D341Med (cell line): ENCODE measurements at places on chromosomes 13 and 19.

DNA sequence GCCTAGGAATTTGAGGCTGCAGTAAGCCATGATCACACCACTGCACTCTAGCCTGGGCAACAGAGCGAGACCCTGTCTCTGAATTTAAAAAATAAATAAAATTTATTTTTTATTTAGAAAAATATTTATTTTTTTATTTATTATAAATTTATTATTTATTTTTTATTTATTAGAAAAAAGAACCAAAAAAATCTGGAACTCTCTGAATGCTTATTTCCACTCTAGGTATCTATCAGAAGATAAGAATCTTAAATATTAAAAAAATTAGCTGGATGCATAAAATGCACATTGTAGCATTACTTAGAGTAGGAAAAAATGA lies 82.8 kb downstream of the CDADC1 start:
- no peak for DNase-seq

GRCh38 chr19:7655581-7655980 lies 13.3 kb upstream of the RETN start:
- DNase-seq = no peak

DNA sequence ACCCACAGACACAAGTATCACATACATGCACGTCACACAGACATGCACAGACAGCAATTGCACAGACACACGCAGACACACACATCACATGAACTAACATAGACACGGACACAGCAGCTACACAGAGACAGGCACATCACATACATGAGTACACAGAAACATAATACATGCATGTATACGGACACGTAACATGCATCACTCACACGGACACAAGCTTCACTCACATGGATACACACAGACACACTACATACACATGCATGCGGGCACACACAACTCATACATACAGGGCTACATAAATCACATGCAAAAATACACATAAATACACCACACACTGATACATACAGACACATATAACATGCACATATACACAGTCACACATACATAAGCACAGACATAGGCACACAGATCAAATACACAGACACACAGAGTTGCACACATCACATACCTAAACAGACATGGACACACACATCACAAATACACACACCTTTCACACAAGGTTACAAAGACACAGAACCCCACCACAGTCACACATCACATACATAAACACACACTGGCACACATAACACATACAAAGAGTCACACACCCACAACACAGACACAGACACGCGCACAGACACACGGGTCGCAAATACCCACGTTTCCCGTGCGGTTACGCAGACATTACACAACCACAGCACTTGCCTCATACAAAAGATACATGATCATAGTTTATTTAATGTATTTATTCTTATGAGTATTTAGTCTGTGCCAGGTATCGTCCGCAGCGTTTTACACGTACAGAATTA lies 1.1 kb upstream of the LMTK3 start:
- DNase-seq = no peak

GRCh38 chr13:22447132-22447886 lies 733.5 kb upstream of the SGCG start:
- no peak for DNase-seq

GRCh38 chr19:13993590-13994300 lies 12.4 kb downstream of the RFX1 start:
- peak; percentile 82 for DNase-seq

GRCh38 chr19:990119-990571 lies 6.0 kb downstream of the WDR18 start:
- no peak for DNase-seq

DNA sequence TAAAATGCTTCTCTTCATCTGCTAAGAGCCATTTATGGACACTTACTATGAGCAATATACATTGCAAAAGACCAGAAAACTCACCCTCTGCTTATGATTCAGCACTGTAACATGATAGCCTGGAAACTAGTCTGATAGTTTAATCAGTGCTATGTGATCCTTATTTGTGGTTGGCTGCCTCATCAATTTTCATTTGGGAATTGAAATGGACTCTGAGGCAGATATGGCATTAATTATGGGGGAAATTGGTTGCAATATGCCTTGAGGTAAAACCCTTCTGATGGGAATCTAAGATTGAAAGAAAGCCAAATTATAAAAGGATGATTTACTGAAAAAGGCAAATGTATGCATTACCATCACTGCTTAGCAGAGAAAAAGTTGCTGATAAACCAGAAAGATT lies 33.5 kb downstream of the FAM216B start:
- no peak for DNase-seq

DNA sequence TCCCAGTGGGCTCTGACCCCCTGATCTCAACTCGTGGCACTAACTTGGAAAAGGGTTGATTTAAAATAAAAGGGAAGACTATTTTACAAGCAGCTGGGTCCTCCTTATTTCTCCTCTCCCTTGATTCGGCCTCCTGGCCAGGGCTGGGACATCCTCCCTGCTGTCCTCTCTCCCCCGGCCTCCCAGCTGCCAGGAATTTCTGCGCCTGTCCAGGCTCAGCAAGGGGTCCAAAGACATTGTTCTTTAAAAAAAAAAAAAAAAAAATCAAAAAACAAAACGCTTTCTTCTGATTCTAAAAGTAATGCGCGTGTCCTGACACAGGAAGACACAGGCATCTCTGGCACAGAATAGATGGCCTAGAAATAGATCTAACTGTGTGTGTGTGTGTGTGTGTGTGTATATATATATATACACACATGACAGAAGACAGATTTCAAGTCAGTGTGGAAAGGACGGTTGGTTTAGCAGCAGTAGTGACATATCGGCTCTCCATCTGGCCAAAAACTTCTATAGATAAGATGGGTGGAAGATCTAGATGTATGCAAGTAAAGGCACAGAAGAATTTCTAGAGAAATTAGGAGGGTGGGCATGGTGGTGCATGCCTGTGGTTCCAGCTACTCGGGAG lies 12.3 kb upstream of the LENG8 start:
- DNase-seq = no peak

- no peak for DNase-seq
These were observed 4.6 kb downstream of the FRY start for GRCh38 chr13:32036126-32036695.

DNA sequence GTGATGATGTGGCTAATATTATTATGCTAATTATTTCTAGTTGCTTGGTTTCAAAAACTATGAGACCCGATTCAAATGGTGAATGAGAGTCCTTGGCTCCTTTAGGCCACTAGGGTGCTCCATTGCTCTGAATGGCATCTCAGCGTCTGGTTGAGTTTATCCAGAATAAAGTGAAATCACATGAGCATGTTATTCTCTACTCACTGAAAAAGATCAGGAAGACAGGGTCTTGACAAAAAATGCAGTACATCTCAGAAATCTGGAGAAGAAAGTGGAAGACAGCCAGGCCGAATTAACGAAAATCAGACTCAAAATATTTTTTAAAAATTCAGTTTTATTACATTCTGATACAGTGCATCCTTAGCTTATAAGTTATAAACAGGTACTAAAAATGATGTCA lies 516.2 kb downstream of the MYO16 start:
- peak; percentile 45 for DNase-seq

- peak; percentile 79 for DNase-seq
These were observed 53.2 kb downstream of the GPR12 start for GRCh38 chr13:26707122-26708006.

DNA sequence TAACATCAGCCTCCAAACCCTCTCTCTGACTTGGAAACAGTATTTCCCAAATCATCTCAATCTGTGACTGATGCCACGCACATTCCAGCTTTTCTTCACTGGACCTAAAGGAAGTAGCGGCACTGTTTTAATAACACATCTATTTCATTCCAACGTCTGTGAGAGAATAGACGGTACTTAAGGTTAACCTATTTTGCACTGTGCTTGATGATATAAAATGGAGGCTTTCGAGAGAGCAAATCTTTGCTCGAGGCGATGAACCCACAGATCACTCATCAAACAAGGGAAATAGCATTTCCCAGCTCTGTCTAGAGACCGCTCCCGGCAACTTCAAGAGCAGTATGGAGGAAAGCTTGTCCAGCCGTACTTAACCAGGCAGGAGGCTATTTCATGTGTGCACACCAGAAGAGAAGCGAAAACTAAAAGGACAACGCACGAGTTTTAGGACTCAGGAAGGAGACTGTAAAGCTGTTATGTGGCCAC lies 2.9 kb downstream of the UBL3 start:
- no peak for DNase-seq

DNA sequence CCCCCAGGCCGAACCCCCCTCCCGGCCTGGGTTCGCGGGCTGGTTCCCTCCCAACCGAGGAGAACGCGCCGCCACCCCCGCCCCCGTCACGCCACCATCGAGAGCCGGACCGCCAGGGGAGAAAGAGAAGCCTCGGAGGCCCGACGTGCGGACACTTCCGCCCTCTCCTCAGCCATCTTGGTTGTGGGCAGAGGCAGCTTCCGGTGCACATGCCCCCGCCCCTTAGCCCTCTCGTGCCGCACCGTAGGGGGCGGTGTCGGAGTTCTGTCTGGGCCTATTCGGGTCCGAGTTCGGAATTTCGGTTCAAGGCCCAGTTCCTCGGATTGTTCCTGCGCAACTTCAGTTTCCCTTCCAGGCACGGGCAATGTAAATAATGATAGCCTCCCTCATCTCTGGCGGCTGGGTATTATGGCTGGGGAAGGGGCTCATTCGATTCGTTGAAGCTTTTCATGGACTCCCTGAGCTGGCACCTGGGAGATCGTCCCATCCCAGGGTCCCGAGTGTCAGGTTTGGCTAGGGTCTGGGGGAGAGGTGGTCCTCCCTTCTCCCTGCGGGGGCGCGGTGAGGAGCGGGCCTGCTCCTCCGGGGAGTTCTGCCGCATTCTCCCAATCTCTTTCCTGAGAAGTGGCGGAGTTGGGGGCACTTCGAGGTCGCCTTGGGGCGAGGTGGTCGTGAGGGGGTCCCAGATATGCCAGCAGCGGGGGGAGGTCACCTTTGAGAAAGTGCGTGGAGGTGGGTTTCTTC lies at the start of the genes IER2 and STX10:
Gene IER2, plus strand, starts transcription at position 225 of the 744 bp plus-strand sequence. CDS start 2,776 bp downstream, outside the sequence.
Gene STX10, minus strand, starts transcription at position 189 of the 744 bp plus-strand sequence. CDS start 202 bp downstream, outside the sequence.
- DNase-seq = peak; percentile 89

DNA sequence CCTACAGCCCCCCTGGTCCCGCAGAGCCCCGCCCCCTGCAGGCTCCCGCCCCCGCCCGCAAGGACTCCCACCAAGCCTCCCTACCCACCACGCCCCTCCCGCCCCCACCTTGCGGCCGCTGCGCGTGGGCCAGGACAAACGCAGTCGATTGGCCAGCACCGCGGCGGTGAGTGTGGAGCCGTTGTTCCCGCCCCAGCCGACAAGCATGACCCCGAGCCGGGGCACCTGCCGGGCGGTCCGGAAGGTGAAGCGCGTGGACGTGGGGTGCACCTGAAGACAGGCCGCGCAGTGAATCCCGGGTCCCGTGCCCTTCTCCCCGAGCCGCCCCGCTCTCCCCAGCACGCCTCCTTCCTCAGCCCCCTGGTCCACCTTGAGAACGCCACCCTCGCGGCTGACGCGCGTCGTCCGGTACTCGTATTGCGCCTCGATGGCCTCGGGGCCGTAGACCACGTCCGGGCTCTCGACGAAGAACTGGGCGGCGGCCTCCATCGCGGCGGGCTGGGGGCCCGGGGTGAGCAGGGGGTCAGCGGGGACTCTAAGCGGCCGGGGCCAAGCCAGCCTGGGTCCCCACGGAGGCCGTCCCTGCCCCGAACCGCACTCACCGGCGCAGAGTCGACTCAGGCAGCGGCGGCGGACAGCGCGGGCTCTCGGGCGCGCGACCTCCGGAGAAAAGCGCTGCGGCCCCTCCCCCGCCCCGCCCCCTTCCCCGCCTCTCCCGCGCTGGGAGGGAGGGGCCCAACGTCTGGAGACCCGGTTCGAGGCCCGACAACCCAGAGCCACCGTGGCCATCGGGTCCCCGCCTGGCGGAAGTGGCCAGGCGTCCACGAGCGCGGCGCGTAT lies at the start of gene ISYNA1:
Gene ISYNA1, minus strand, starts transcription at position 643 of the 840 bp plus-strand sequence. Its CDS starts 154 bp downstream, at position 489.
- peak; percentile 84 for DNase-seq

GRCh38 chr13:113965968-113966884 lies 7.7 kb downstream of the C13orf46 start:
- DNase-seq = no peak

GRCh38 chr13:25920931-25921330 lies 130.9 kb downstream of the SHISA2 start:
- DNase-seq = no peak

DNA sequence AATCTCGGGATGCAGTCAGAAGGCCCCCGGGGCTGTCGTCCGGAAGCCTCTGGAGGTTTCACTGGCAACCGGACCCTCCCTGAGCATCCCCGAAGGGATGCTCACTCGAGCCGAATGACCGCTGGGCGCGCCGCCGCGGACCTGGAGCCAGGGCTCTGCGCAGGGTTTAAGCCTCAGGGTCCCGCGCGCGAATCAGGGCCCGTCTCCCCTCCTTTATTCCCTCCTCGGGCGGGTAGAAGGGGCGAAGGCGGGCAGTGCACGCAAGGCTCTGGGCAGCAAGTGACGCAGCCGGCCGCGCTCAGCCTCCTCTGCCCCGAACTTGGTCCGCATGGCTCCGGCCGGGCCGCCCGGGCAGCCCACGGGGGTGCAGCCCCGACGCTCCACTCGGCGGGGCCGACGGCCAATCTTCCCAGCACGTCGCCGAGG lies 572 bp downstream of the SHISA2 start:
- peak; percentile 45 for DNase-seq

GRCh38 chr13:73754727-73755292 lies 379.4 kb downstream of the KLF12 start:
- peak; percentile 44 for DNase-seq

GRCh38 chr13:43095771-43096719 lies 72.7 kb downstream of the DNAJC15 start:
- no peak for DNase-seq

GRCh38 chr13:50129706-50130122 lies 114.5 kb downstream of the KCNRG start:
- no peak for DNase-seq

- peak; percentile 60 for DNase-seq
These were observed 110.2 kb downstream of the STOML3 start for GRCh38 chr13:38880397-38880796.

GRCh38 chr19:18263324-18264136 lies 10.7 kb downstream of the IQCN start:
- no peak for DNase-seq

DNA sequence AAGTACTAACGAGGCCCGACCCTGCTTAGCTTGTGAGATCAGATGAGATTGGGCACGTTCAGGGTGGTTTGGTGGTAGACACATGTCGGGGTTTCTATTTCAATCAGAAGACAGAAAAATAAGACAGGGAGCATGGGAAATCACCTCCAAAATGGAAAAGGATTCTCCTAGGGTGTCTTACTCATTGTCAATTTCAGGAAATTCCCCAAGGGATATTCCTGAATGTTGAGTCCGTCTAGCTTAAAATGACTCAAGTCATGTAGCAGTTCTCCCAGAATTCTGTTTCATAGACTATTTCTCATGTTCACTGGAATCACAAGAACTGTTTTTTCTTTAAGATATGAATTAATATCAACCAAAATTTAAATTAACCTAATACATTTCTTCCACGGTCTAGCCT lies 380.1 kb downstream of the EFNB2 start:
- DNase-seq = no peak

DNA sequence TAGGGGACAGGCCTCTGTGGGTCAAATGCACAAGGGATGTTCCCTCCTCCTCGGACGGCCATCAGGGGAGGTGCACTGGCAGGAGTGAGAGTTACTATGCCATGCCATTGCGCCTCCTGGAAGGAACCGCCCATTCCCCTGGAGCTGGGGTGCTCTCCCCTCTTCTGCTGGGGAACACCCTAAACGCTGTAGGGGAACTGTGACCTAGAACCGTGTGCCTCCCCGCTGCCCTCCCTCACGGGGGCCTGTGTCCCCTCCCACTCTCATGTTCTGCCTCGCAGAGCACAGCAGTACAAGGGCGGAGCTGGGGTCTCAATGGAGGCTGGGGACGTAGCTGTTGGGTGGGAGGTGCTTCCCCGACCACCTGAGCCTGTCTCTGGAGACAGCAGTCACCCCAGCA lies 17.2 kb upstream of the CRTC1 start:
- DNase-seq = no peak

- DNase-seq = no peak
These were observed 6.9 kb downstream of the KCTD12 start for GRCh38 chr13:76879203-76879882.

GRCh38 chr19:54389553-54389952 lies 24.8 kb upstream of the LAIR1 start:
- DNase-seq = no peak
